Cardiac muscle cell (in vitro differentiated cells and primary cell): ENCODE measurements at places on chromosomes 7 and 10.

- DNase-seq, result no peak
These were observed 28.1 kb downstream of the CSGALNACT2 start for GRCh38 chr10:43166207-43166879.

DNA sequence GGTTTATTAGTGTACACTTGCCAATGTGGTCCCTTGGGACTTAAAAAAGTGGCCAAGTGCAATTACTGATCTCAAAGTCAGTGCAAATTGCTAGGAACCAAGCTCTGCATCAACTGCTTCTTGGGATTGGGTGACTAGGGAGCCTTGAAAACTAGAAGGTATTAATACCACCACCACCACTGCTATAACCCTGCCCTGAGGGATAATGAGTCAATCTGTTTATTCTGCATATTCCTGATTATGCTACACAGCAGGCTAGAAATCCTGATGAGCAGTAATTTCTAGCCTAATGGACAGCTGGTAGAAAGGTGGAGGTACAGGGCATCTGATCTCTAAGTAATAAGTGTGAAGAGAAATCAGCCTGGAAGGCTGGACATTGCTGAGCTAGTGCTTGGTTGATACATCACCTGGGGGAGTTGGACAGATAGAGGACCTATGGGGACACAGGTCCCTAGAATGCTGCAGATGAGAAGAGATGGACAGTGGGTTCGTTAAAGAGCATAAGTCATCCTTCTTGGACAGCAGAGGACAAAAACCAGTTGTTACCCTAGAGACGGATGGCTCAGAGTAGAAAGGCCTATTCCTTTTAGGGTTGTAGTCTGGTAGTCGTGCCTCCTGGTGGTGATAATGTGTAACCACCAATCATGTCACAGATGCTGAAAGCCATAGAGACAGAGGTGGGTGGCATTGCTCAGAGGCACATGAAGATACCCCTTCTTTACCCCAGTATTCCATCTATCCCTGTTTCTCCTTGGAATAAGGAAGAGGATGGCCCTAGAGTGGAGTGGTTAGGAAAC, 554.8 kb downstream of the SORCS1 start:
- no peak for DNase-seq

DNA sequence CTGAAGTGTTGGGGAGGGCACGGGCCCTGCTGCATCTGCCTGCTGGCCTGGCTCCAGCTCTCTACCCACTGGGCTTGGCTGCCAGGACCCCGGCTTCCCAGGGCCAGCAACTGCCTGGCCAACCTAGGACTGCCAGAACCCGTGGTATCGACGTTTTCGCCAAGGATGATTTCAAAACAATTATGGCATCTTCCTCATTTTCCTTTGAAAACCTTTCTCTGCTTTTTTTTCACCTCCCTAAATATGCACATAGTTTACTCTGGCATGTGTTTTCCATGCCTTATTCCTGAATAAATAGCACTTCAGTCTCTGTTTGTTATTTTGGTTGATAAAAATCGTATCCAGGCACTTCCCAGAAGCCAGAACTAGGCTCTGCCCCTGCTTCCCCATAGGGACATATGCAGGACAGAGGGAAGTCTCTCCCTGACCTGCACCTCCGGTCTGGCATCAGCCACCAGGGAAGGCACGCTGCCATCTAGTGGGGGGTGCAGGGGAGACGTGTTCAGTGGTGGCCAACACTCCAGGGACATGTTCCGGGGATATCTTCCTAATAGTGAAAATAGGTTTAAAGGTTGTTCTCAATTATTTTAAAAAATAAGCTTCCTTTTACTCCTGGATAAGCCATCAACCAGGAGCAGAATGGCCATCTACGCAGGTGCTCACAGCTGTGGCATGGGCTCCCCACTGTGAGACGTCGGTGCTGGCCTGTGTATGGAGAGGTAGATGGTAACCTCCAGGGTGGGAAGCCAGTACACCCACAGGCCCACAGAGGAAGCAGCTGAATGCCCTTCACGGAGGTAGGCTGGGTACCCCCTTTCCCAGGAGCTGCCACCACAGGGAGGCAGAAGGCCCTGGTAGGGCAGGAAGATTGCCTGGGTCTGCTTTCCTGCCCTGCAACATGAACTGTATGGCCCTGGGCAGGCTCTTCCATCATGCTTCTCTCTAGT, 30.7 kb upstream of the ANTXRL start:
- peak; percentile 71 for DNase-seq

DNA sequence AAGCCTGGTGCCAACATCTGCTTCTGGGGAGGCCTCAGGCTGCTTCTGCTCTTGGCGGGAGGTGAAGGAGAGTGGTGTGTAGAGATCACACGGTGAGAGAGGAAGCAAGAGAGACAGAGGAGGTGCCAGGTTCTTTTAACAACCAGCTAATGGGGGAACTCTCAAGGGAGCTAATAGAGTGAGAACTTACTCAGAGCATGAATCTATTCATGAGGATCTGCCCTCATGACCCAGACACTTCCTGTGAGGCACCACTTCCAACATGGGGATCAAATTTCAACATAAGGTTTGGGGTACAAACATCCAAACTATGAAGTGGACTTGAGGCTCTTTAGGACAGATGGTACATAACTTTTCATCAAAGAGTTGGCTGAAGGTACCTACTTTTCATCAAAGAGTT, 5.1 kb upstream of the ZNF32 start:
- no peak for DNase-seq

GRCh38 chr7:77266291-77266794, 66.7 kb upstream of the FGL2 start:
- DNase-seq, result no peak

DNA sequence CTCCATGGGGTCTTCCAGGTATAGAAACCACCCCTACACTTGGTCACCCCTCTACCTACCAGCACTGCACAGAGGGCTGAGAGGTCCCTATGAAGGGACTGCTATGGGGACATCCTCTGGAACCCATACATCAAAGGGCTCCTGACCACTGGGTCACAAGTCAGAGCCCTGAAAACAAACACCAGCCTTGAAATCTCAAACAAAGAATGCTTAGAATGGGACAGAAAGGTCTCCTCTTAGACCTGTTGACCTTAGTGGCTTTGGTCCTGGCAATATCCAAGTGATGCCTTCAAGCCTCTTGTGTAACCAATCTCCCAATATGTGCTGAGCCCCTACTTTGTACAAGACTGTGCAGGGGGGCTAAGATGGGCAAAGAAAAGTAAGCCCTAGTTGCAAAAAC, 34.6 kb upstream of the DLX6 start:
- DNase-seq, result no peak

DNA sequence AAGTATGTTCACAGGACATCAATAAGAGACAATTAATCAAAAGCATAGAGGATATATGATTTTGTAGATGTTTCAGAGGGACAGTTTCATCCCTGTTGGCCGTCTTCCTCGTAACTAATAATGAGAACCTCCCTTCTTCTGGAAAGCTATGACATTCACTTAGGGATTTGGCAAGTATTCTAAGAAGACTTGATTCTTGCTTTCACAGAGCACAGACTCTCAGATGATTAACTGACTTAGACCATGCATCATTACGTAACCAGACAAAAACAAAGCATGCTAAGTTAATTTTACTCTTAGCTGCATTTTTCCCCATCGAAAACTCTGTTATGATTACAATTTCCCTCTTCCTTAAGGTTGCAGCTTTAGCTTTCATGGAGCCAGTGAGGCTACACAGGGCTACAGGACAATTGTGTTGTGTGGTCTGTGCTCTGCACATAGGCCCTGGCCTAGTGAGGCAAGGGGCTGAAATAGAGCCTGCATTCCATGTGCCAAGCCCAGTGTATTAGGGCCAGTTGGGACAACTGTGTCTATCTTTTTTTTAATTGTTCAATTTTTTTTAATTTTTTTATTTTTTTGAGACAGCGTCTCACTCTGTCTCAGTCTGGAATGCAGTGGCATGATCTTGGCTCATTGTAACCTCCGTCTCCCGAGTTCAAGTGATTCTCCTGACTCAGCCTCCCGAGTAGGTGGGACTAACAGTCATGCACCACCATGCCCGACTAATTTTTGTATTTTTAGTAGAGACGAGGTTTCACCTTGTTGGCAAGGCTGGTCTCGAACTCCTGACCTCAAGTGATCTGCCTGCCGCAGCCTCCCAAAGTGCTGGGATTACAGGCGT, 105.3 kb downstream of the PLXDC2 start:
- peak; percentile 83 for DNase-seq

DNA sequence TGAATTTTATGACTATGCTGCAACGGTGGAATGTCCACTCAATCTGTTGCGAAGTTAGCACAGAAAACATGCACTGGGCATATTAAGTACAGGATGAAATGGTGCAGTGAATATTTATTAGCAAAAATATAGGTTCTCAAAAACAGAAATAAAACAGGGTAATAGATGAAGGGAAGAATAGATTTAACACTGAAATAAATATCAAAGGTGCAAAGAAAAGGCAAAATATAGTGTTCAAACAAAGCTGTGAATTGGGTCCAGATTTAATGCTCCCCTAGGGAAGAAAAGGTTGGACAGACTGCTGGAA, 435.2 kb upstream of the MGMT start:
- no peak for DNase-seq

DNA sequence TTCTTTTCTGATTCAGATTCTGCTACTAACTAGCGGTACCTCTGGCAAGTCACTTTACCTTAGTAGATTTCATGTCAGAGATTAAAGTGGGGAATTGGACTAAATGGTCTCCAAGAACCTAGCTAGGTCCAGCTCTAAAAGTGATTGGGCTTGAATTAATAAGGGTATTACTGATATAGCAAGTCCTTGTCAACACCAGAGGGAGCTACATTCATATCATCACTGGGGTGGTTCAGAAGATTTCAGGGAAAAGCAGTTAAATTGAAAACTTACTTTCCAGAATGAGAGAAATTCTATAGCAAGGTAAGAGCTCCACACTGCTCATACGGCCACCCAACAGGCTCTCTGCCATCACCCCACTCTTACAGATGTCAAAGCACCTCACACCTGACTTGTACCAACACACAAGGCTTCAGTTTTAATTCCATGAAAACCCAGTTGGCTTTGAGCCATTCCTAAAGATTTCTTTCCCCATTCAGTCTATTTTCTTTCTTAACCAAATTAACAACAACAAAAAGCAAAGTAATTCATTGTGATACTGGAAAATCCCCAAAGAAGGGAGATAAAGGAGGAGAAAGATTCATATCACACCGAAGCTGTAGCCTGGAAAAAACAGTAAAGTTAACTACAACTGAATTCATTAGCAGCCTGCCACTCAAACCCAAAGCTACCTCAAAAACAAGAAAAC, 38.0 kb upstream of the SPOCK2 start:
- DNase-seq, result peak; percentile 30

DNA sequence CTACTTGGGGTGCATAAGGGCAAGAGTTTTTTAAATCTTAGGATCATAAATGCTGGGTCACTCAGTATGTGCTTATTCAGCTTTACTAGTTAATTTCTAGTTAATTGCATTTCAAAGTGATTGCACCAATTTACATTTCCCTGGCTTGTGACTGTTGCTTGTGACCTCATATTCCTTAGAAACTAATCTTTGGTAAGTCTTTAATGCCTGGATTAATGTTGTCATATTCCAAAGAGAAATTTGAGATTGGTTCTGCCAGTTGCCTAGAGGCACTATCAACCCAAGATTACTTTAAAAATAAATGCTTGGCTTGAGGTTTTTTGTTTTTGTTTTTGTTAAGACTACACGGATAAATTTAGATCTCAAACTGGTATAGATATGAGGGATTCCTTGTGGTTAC, 103.1 kb downstream of the ANK3 start:
- no peak for DNase-seq

DNA sequence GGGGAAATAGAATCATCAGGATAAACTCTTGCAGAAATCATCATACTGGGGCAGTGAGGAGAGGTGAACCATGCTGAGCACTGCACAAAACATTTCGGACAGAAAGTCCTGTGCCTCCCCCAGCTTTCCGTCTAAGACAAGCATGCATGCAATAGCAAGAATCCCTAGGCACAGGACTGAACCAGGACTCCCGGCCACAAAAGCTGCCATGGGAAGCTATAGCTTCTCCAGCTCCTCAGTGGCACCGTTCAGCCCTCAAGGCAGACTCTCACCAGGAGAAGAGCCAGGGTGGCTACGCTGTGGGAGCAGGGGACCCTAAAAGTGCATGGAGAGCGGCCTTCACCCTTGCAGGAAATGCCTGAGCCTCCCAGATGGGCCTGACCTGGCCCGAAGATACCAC, 70.8 kb downstream of the ASB13 start:
- no peak for DNase-seq

GRCh38 chr7:73556208-73557107, 1.0 kb downstream of the BCL7B start:
- no peak for DNase-seq

DNA sequence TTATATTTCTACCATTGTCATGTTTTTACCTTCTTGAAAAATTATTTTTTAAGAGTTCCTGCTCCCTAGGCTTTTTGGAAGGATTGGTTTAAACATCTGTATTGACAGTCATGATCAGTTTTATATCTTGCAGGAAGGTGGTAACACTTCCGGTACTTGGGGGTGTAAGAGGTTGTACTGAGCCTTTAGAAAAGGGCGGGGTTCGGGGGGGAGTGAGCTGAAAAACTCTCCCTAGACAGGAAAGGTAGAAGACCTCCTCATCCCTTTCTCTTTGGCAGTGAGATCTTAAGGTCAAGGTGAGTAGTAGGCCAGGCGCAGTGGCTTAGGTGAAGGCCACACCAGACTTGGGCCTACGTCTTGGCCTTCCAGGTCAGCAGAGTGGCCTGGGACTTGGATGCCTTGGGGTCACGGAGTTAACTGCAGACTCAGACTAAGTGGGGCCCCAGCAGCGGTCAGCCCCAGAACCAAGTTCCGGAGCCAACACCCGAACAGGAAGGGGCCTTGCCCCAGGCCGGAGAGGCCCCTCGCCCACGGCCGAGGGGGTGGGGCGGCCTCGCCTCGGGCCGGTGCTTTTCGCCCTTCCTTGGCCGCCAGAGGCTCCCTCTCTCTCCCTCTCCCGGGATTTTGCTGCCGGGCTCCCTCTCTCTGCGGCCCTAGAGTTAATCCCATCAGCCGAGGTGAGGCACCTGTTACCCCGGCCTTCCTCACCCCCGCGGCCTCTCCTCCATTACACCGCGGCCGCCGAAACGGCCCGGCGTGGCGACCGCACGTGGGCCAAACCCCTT, at the start of gene PPP1R9A:
TSS of gene PPP1R9A (plus strand) at position 569 of the 785 bp plus-strand sequence. CDS start 2,520 bp downstream, outside the sequence.
- DNase-seq, result peak; percentile 71
